ENCODE measurements at places on chromosomes 3 and 15.

DNA sequence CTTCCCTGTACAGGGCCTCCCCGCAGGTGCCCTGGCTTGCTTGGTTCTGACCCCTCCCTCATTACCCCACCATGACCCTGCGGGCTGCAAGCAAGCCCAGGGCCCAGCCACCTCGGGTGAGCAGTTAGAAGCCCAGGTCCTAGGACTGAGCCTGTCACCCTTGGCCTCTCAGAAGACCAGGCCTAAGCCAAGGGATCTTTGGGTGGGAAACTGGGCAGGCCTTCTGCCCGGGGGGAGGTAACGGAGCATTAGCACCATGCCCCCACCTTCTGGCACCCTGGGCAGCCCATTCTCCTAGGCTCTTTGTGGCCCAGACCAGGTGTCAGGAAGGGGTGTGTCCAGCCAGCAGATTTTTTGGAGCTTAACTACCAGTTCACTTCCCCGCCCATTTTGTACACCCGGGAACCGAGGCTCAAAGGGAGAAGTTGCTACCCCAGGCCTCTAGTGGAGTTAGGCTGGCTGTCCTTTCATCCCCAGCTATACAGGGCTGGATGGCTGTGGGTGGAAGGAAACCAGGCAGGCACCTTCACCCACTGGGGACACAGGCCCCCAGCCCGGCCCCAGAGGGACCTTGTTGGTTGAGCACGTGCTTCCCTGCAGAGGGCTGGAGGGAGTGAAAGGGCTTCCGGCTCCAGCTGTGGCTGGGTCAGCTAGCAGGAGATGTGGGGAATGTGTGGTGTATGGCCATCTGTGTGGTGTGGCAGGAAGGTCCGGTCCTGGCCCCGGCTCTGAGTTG, 1.4 kb downstream of the CSK start:
- no peak for DNase-seq

GRCh38 chr3:136840252-136840651, 21.3 kb downstream of the SLC35G2 start:
- DNase-seq = no peak

DNA sequence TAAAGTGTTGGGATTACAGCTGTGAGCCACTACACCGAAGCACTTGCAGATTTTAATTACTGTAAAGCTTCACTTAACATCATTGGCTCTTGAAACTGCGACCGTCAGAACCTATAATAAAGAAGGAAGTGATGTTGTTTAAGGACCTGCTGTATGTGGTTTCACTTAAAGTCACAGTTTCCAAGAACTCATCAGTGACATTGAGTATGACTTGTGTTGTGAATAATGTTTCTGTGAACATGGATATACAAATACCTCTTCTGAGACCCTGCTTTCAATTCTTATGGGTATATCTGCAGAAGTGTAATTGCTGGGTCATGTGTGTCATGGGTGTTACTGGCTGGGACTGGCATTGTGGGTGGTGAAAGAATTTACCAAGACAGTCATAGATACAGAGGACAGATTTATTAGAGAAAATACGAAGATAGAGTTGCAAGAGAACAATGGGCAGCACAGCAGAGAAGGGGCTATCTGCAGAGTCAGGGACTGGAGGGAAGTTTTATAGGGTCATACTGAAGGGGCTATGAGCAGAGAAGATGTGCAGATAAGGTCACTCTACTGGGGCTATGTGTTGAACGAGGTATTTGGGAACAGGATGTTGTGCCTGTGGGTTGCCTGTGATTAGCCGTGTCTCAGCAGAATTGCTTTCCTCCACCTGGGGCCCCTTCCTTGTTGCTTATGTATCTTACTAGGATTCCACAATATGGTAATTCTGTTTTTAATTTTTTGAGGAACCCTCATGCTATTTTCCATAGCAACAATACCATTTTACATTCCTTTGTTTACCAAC, 4.5 kb downstream of the NDUFB5 start:
- DNase-seq = no peak

- no peak for DNase-seq
Observed at GRCh38 chr3:58214484-58215316, 3.9 kb upstream of the DNASE1L3 start.

GRCh38 chr3:89565098-89565497, 457.7 kb downstream of the EPHA3 start:
- DNase-seq = no peak

Data from breast epithelium (tissue), 4 donors.